Liver (tissue), 10 donors: ENCODE measurements at places on chromosomes 7 and 10. TPM values are rescaled to one million over a fixed set of nuclear protein-coding genes. Genes with fewer than 3 reads are reported as not detected.

DNA sequence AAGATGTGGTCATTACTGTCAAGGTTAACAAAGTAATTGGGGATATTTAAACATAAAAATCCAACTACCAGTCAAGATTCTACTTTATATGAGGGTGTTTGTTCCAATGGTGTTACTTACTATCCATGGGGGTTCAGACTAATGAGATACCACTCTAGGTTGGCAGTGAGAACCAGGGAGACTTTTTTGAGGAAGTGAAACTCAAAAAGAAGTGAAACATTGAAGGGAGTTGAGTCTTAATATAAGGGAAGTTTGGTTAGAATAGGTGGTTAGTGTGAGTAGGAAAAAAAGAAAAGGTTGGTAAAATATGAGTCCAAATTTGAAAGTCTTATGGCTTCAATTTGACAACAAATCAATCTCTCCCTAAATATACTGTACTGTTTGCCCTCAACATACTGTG lies 123.6 kb upstream of the ANK3 start:
- no peaks in the 10 kb centered on the region for H3K36me3 ChIP-seq
- DNase-seq: no peak
- no peak overlapping the region for H3K27ac ChIP-seq
- no peaks in the 10 kb centered on the region for H3K4me1 ChIP-seq

GRCh38 chr7:94972296-94972695 lies 64.9 kb downstream of the PPP1R9A start:
- no peaks in the 10 kb centered on the region for H3K36me3 ChIP-seq
- no peak overlapping the region for H3K27ac ChIP-seq
- no peaks in the 10 kb centered on the region for H3K4me1 ChIP-seq
- H3K4me3 ChIP-seq: no peak overlapping the region
- DNase-seq: no peak

DNA sequence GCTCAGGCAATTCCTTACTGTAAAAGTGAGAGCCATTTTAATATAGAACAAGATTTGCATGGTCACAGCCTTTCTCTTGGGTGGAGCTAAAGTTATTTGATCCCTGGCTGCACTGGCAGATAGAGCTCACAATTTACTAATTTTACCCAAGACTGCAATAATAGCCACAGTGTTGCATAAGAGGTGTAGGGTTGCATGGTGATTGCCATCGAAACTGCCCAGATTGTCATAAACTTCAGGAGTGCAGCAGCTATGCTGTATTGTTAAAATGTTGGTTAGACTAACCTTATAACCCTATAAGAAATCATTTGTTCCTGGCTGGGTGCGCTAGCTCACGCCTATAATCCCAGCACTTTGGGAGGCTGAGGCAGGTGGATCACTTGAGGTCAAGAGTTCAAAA lies 50.0 kb downstream of the VCL start:
- H3K36me3 ChIP-seq: no peaks in the 10 kb centered on the region
- peaks cover 6% of the 10 kb centered on the region for H3K4me1 ChIP-seq
- H3K4me3 ChIP-seq: no peak overlapping the region
- H3K27me3 ChIP-seq: no peaks in the 10 kb centered on the region
- no peak overlapping the region for H3K27ac ChIP-seq
- no peak for DNase-seq

DNA sequence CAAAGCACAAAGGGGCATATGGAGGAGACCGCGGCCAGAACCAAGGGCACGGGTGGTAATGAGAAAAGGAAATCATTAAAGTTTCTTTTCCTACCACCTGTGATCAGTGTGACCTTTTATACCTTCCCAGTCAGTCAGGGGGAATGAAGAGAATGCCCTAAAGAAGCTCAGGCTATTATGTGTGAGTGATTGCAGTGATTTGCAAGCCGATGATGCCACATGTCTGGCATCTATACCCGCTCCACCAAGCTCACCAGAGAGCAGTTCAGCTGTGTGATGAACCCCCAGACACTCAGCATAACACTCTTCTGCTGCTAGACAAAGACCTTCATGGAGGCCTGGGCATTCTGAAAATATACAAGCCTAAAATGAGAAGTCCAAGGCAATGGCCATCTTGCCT lies 106.2 kb upstream of the AGK start:
- no peak overlapping the region for H3K27ac ChIP-seq
- no peak for DNase-seq
- H3K4me3 ChIP-seq: no peak overlapping the region
- H3K4me1 ChIP-seq: no peaks in the 10 kb centered on the region
- no peaks in the 10 kb centered on the region for H3K27me3 ChIP-seq
- no peaks in the 10 kb centered on the region for H3K36me3 ChIP-seq

Gene OR9A2
- total RNA-seq: not detected

DNA sequence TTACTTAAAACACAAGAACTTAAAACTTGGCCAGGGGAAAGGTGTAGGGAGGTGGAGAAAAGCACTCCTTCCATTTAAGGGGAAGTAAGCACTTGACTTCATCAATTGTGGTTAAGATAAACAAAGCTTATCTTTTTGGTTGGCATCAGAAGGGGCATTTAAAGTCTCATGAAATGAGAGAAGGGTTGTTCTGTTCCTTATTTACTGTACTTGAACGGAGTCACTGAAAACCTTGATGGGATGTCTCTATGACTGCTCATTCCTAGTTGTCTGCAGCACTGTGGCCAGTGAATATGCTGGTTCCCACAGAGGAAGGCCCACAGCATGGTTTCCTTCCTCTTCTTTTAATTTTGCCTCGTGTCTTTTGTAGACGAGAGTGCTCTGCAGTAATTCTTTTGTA lies 229.3 kb downstream of the AUTS2 start:
- no peaks in the 10 kb centered on the region for H3K4me1 ChIP-seq
- no peak for DNase-seq
- H3K4me3 ChIP-seq: no peak overlapping the region
- H3K36me3 ChIP-seq: no peaks in the 10 kb centered on the region
- H3K27me3 ChIP-seq: no peaks in the 10 kb centered on the region

GRCh38 chr7:36814311-36814710 lies 90.0 kb upstream of the AOAH start:
- H3K27me3 ChIP-seq: no peaks in the 10 kb centered on the region
- H3K27ac ChIP-seq: no peak overlapping the region
- DNase-seq: no peak
- no peaks in the 10 kb centered on the region for H3K36me3 ChIP-seq

Gene AASS
- 10.8 TPM for total RNA-seq

DNA sequence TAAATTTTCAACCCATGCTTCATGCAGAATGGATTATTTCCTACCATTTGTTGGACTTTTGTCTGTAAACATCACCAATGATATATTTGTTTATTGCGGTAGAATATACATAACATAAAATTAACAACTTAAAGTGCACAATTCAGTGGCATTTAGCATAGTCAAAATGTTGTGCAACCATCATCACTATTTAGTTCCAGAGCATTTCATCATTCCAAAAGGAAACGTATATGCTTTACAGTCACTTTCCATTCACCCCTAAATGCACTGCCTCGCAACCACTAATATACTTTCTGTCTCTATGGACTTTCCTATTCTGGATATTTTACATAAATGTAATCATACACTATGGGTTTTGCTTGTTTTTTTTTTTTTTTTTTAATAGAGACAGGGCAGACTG lies 11.4 kb upstream of the ZNF248 start:
- H3K27ac ChIP-seq: no peak overlapping the region
- no peak for DNase-seq
- H3K27me3 ChIP-seq: no peaks in the 10 kb centered on the region
- H3K4me3 ChIP-seq: no peak overlapping the region

Gene ELAPOR2
- 1.4 TPM for total RNA-seq

DNA sequence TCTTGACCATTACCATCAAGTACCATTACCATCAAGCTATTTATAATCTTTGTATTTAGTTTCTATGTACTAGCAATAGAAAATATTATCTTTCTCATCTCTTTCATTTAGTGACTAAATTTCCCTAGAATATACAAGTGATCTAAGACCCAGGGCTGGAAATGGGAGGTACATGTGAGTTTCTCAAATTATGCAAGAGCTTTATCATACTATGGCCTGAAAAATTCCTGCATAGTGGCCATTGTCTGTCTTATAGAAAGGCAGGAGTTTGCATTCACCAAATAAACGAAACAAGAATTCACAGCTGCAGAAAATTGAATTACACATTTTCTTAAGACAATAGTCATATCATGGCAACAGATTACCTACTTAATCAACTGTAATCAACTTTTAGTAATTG lies 50.7 kb upstream of the HDAC9 start:
- no peaks in the 10 kb centered on the region for H3K27me3 ChIP-seq
- no peaks in the 10 kb centered on the region for H3K4me1 ChIP-seq
- no peak overlapping the region for H3K27ac ChIP-seq
- no peaks in the 10 kb centered on the region for H3K36me3 ChIP-seq
- no peak for DNase-seq

GRCh38 chr10:10662716-10663408 lies 354.8 kb upstream of the CELF2 start:
- DNase-seq: no peak
- H3K27ac ChIP-seq: no peak overlapping the region
- no peak overlapping the region for H3K4me3 ChIP-seq
- no peaks in the 10 kb centered on the region for H3K36me3 ChIP-seq
- no peaks in the 10 kb centered on the region for H3K4me1 ChIP-seq

DNA sequence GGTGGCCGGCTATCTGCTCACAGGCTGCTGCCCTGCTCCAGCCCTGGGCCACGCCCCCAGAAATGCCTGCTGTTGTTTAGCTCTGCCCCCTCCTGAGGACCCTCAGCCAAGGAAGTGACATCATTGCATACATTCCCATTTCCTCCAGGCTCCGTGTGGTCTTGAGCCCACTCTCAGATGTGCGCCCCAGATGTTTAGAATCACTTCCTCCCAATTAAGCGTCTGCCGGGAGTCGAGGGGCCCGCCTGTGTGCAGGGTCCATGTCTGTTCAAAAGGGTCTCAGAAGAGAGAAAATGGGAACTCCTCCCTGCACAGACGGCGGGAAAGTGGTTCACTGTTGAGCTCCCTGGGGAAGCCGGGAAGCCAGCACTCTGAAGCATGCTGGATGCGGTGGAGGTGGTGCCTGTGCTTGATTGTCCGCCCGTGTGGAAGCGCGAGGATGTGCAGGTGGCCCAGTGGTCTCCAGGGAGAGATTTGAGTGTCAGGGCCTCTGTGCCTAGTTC lies 116.9 kb upstream of the PPIF start:
- no peak for DNase-seq
- peaks cover 7% of the 10 kb centered on the region for H3K36me3 ChIP-seq
- H3K27me3 ChIP-seq: no peaks in the 10 kb centered on the region
- H3K27ac ChIP-seq: no peak overlapping the region

- H3K27me3 ChIP-seq: no peaks in the 10 kb centered on the region
- no peak for DNase-seq
- no peak overlapping the region for H3K4me3 ChIP-seq
- H3K27ac ChIP-seq: no peak overlapping the region
- no peaks in the 10 kb centered on the region for H3K36me3 ChIP-seq
Measured at GRCh38 chr10:53754596-53755250, 982.1 kb upstream of the MBL2 start.

Gene SLC39A12
- 0.05 TPM for total RNA-seq

Gene GRID1
- 0.14 TPM for total RNA-seq

DNA sequence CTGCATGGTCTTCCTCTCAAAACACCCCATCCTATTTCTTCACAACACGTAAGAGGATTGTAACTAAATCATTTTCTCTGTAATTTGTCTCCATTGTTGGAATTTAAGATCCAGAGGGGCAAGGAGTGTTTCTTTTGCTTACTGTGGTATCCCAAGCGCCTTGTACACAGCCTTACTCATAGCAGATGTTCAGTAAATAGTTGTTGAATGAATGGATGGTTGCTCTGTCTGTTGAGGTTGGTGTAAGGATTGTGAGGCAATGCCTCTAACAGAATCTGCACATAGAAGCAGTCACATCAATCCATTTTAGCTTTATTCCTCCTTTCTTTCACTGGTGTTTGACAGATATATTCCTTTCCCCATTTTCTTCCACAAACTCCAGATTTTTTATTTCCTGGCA lies 90.1 kb downstream of the ZNF365 start:
- no peak overlapping the region for H3K4me3 ChIP-seq
- DNase-seq: no peak
- no peaks in the 10 kb centered on the region for H3K36me3 ChIP-seq
- no peak overlapping the region for H3K27ac ChIP-seq
- no peaks in the 10 kb centered on the region for H3K4me1 ChIP-seq

Gene STEAP1B
- 0.08 TPM for total RNA-seq

GRCh38 chr7:1168422-1168821 lies 8.4 kb upstream of the ZFAND2A start:
- H3K4me3 ChIP-seq: no peak overlapping the region
- no peak overlapping the region for H3K27ac ChIP-seq
- peaks cover 9% of the 10 kb centered on the region for H3K36me3 ChIP-seq
- H3K4me1 ChIP-seq: peaks cover 13% of the 10 kb centered on the region
- no peaks in the 10 kb centered on the region for H3K27me3 ChIP-seq
- DNase-seq: no peak

Gene SGPL1
- 37.1 TPM for total RNA-seq

- H3K36me3 ChIP-seq: no peaks in the 10 kb centered on the region
- H3K4me3 ChIP-seq: no peak overlapping the region
- H3K27me3 ChIP-seq: no peaks in the 10 kb centered on the region
- DNase-seq: no peak
- H3K27ac ChIP-seq: no peak overlapping the region
- no peaks in the 10 kb centered on the region for H3K4me1 ChIP-seq
Measured at GRCh38 chr10:58052772-58053171, 214.9 kb downstream of the IPMK start.

- no peak overlapping the region for H3K27ac ChIP-seq
- DNase-seq: no peak
- H3K27me3 ChIP-seq: no peaks in the 10 kb centered on the region
- no peaks in the 10 kb centered on the region for H3K4me1 ChIP-seq
- no peaks in the 10 kb centered on the region for H3K36me3 ChIP-seq
- no peak overlapping the region for H3K4me3 ChIP-seq
Measured at GRCh38 chr10:34299105-34299611, 515.9 kb downstream of the PARD3 start.

GRCh38 chr7:72101444-72101843 lies 310.7 kb downstream of the CALN1 start:
- H3K4me3 ChIP-seq: no peak overlapping the region
- no peak overlapping the region for H3K27ac ChIP-seq
- H3K27me3 ChIP-seq: no peaks in the 10 kb centered on the region
- no peaks in the 10 kb centered on the region for H3K36me3 ChIP-seq
